IMR-90 (cell line): ENCODE measurements at places on chromosomes 4 and X. TPM values are rescaled to one million over a fixed set of nuclear protein-coding genes. Genes with fewer than 3 reads are reported as not detected.

RNF150 gene
- 10.6 and 18.1 TPM in 2 replicates for total RNA-seq

PPP1R2C gene
- not detected in 2 replicates for total RNA-seq

- no peak overlapping the region for H3K4me3 ChIP-seq
- H3K36me3 ChIP-seq: no peaks in the 10 kb centered on the region
- no peaks in the 10 kb centered on the region; the same call in 1 of the 2 replicates for H3K27me3 ChIP-seq
These were observed 70.0 kb downstream of the DCHS2 start for GRCh38 chr4:154421618-154422017.

CXCL3 gene
- 0.18 TPM in 1 of 2 replicates, not detected in the other for total RNA-seq

TSPAN5 gene
- 79.6 and 88.3 TPM in 2 replicates for total RNA-seq

USP38 gene
- 16.4 and 17.0 TPM in 2 replicates for total RNA-seq

ZCCHC4 gene
- total RNA-seq: 8.1 and 11.7 TPM in 2 replicates

DNA sequence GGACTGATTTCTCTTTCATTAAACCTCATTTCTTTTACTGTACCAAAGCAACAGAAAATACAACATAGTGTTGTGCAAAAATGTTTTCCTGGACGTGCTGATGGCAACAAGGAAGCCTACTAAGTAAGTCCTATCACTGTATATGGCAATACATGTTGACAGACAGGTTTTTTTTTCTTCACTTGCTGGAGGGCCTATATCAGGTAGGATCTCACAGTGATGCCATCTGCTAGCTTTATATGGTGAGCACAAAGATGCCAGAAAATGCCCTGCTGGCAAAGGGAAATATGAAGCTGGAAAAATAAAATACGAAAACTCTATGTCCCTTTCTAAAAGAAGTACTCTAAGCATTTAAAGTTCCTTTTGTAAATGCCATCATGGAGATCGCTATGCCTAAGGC lies 119.0 kb upstream of the PDLIM3 start:
- DNase-seq: no peak
- no peaks in the 10 kb centered on the region for H3K36me3 ChIP-seq
- no peak overlapping the region for H3K27ac ChIP-seq
- no peak overlapping the region for H3K4me3 ChIP-seq

- H3K4me3 ChIP-seq: no peak overlapping the region
- no peaks in the 10 kb centered on the region for H3K36me3 ChIP-seq
- no peaks in the 10 kb centered on the region for H3K4me1 ChIP-seq
- no peak overlapping the region for H3K27ac ChIP-seq
- no peak for DNase-seq
These were observed 57.3 kb upstream of the ENPEP start for GRCh38 chr4:110418641-110419040.
